ENCODE measurements at places on chromosomes 4 and X.

DNA sequence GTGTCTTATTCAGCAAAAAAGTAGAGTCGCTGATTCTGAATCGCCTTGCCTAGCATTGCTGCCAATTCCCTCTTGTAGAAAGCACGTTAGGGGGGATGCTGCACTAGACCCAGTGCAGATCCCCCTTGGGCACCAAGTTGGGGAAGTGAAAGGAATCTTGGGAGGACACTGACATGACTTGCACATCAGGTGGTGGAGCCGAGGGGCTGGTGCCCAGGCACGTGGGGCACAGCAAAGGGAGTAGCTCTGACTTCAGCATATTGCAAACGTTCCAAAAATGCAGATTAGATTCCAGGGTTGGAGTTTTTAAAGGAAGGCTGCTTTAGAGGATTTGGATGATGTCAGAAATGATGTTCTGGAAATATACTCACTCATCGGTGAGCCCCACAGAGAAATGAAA is 47.4 kb upstream of the GPM6B start:
- peak; percentile 75 for DNase-seq

- DNase-seq: no peak
Observed at GRCh38 chrX:64182208-64182607, 23.3 kb downstream of the AMER1 start.

DNA sequence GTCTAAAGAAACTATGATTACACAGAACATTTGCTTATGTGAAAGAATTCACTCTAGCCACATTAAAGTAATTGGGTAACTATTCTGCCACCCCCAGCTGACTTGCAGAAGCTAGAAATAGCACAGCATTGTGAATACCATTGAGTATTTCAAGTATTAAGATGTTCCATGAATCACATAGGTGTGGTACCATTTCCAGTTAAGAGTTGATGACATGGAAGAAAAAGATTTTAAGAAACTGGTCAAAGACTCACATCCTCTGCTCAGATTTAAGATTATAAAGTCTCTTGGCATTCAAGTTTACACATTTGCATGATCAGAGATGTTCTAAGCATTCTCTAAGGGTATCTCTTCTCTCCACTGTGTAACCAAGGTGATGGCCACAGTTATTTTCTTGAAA is 287.5 kb downstream of the CAMK2D start:
- DNase-seq: peak; percentile 94

DNA sequence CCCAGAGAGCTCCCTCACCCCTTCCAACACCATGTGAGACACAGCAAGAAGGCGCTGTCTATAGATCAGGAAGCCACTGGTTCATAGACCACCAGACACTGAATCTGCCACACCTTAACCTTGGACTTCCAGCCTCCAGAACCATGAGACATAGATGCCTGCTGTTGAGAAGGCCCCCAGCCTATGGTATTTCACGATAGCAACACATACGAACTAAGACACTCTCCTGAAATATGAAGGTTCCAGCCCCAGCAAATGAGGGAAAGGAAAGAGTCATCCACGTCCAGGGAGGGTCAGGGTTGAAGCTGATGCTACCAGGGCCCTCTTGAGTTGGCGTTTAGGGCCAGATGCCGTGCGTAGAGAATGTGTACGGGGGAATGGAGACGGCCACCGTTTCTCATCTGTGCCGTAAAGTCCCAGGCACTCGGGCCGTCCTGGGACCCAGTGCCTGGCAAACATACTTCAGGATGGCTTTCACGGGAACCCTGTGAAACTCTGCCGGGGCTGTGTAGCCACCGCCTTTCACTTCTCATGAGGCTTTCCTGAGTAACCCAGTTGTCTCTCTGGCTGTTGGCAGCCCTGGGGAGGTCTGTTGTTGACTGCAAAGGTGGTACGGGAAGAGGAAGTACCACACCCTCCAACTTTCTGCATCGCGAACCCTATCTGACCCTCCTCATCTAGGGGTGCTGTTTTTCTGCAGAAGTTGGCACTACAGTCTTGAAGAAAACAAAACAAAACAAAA is 17.7 kb upstream of the P2RY8 start:
- DNase-seq: no peak

DNA sequence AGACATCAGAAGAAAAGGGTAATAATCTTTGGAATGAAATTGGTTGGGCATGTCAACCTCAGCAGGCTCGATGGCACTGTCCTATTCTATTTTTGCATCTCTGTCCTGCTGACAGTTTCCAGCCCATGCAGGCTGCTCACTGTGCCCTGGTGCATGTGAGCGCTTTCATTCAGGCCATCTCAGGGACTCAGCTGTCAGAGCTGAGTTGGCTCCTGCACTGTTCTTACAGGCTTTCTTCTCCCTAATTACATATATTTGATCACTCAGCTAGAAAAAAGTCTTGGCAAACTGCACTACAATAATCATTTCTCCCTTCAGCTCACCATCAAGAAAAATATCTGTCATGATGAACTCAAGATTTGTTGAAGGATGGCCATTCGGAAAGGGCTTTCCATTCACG is 84.7 kb downstream of the RASL11B start:
- no peak for DNase-seq

DNA sequence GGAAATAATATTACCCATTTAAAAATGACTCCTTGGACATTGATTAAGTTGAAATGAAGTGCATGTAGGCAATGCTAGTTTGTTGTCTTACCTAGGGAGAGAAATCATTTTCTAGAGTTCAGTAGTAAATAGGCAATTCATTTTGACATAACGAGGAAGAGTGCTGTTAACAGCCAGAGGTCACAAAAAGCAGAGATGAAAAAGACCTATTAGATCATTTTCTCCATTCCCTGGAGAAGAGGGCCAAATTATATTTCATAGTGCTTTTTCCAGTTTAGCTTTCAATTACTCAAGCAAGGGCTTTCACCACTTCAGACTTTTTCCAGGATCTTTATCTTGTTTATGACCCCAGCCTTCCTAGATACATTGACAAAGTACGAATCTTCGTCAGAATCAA is 374.3 kb upstream of the GALNT7 start:
- DNase-seq: no peak

DNA sequence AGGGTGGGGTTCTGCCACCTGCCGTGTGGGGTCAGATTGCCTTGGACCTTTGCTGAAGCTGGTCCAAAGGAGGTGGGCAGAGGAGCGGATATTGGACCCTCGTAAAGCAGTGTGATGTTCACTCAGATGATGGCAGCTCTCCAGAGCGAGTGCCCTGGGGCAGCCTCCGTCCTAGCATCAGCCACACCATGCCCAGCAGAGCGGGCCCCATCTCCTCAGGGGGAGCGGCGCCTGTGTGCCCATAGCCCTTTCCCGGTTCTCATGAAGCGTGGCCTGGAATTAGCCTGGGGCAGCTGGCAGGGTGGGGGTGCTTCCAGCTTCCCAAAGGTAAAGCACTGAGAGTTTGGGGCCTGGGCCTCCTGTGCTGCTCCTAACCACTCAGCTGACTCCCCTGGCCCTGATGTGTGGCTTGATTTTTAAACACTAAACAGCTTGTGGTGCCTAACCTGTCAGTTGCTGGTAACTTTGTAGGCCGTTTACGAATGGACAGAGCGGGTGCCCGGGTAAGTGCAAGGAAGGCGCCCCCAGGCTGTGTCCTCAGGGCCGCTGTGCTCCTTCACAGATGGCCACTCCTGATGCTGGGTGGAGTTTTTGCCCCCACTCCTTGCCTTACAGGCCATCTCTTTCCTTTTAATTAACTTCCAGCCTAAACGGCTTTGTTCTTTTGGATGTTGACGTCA is 36.0 kb downstream of the NOP14 start:
- no peak for DNase-seq

DNA sequence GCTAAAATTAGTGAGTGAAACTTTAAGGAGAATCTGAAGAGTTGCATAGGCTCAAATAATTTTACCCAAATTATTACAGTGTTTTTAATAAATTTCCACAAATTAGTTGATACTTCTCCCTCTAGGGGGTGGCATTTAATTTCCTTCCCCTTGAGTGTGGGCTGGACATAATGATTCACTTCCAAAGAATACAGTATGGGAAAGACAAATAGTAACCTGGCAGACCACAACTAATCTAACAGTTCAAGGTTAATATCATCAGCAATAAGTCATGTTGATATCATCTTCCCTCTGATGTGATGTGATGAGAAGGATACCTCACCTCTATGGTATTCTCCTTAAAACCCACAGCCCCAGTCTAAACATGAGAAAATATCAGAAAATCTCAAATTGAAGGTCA is 15.5 kb downstream of the PFKFB1 start:
- DNase-seq: no peak

DNA sequence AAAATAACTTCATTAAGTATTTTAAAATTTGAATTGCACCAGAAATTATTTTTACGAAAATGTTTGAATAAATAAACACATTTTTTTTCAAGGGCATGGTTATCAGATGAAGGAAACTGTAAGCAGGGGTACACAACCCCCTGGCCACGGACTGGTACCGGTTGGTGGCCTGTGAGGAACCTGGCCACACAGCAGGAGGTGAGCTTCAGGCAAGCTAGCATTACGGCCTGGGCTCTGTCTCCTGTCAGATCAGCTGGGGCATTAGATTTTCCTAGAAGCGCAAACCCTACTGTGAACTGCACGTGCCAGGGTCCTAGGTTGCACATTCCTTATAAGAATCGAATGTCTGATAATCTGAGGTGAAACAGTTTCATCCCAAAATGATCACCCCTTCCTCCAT is 1499.7 kb upstream of the AGA start:
- no peak for DNase-seq

All from fibroblast of skin of back (primary cell).